ENCODE measurements at places on chromosomes 16 and 17.

DNA sequence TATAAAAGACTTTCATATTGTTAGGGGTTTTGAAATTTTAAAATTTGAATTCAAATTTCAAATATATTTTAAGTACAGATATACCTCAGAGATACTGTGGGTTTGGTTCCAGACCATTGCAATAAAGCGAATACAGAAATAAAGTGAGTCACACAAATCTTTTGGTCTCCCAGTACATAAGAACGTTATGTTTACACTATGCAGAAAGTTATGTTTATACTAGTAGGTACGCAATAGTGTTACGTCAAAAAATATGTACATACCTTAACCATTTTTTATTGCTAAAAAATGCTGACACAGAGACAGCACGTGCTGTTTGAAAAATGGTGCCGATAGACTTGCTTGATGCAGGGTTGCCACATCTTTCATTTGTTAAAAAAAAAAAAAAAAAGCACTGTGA, 19.7 kb downstream of the NUP88 start:
- no peak for DNase-seq

GRCh38 chr17:1620486-1620885, 8.1 kb downstream of the SLC43A2 start:
- DNase-seq = no peak

- DNase-seq = no peak
Measured at GRCh38 chr17:14746822-14747602, 446.1 kb downstream of the HS3ST3B1 start.

- DNase-seq = peak; percentile 33
Measured at GRCh38 chr17:28724500-28725165, 1.4 kb downstream of the TLCD1 start.

- DNase-seq = peak; percentile 66
Measured at GRCh38 chr17:78759203-78759968, 22.7 kb downstream of the CYTH1 start.
